ENCODE measurements at places on chromosomes 5 and 9.
A peak's percentile ranks its signal among the peaks of the same experiment; 100 is the strongest.

- DNase-seq, result no peak
These were observed at the start of gene DNAJC18 for GRCh38 chr5:139439013-139439903. Gene DNAJC18, minus strand, starts transcription at chr5:139439525. Its CDS starts 80 bp downstream, at chr5:139439445.

GRCh38 chr5:132381614-132382013 is 12.1 kb downstream of the SLC22A5 start:
- no peak for DNase-seq

- no peak for DNase-seq
These were observed 42.6 kb downstream of the ADAMTS2 start for GRCh38 chr5:179302499-179303185.

- DNase-seq, result no peak
These were observed 39.8 kb downstream of the F2RL2 start for GRCh38 chr5:76583163-76584047.

- DNase-seq, result no peak
These were observed 329.6 kb downstream of the SLCO4C1 start for GRCh38 chr5:101966476-101966875.

DNA sequence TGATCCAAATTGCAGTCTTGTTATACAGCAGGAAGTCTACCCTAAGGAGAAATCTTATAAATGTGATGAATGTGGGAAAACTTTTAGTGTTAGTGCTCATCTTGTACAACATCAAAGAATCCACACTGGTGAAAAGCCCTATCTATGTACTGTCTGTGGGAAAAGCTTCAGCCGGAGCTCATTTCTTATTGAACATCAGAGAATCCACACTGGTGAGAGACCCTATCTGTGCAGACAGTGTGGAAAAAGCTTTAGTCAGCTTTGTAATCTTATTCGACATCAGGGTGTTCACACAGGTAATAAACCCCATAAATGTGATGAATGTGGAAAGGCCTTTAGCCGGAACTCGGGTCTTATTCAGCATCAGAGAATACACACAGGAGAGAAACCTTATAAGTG is 10.4 kb downstream of the ZNF189 start:
- DNase-seq, result no peak

- DNase-seq, result no peak
These were observed 37.0 kb downstream of the SLC38A9 start for GRCh38 chr5:55675119-55675518.

DNA sequence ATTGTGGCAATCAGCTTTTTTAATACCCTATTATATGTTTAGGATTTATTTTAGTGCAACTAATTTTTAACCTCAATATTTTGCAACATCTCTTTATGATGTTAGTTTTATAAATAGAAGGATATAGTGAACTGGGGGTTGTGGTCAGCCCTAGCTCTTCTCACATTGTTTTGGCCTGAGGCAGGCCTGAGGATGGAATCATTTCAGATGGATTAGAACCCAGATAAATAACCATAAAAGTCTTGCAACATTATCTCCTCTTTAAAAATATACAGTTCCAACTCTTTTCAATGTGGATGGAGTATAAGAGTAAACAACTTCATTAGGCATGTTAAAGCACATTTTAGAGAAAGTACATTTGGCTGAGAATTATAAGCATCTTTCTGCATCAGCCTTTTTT is 522.7 kb downstream of the NR2F1-AS1 start:
- DNase-seq, result peak; percentile 67

- DNase-seq, result no peak
These were observed 97.9 kb upstream of the MAP3K1 start for GRCh38 chr5:56717253-56717987.

DNA sequence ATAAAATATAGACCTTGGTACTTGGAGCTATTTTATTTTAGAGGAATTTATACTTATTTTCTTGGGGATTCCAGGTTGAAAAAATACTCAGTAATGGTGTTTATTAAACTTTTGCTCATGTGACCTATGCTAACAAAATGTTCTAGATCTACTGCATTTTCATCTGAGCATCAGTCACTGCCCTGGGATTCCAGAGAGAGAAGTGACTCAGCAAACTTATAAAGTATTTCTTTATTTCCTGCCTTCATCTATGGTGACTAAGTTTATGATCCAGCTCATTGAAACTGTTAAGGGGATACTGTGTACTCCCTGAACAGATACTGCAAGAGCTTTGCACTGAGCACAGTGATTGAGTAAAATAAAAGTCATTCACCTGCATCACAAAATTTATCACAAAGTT is 298.5 kb upstream of the CDH18 start:
- peak; percentile 35 for DNase-seq

DNA sequence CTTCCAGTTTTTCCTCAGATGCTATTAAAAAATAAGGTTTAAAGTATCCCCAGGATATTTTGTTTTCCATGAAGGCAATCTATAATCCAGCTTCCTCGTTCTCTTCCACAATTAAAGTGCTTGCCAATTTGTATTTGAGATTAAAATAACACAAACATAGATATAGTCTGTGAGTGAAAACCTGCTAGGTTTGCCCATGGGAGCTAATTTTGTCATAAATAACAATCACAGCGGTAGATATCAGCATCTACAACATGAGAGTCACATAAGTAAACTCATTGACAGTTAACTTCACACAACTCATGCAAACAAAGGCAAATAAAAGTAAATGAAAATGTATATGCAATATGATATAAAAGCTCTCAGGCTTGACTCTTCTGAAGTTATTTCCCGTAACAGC is 29.2 kb upstream of the RASGRF2 start:
- DNase-seq, result no peak

- DNase-seq, result no peak
These were observed 8.6 kb downstream of the HAPLN1 start for GRCh38 chr5:83711982-83712601.

Measured in non-pigmented ciliary epithelial cell (primary cell).